ENCODE measurements at places on chromosomes 4 and X. TPM values are rescaled to one million over a fixed set of nuclear protein-coding genes. Genes with fewer than 3 reads are reported as not detected.
A peak's percentile ranks its signal among the peaks of the same experiment; 100 is the strongest.

DNA sequence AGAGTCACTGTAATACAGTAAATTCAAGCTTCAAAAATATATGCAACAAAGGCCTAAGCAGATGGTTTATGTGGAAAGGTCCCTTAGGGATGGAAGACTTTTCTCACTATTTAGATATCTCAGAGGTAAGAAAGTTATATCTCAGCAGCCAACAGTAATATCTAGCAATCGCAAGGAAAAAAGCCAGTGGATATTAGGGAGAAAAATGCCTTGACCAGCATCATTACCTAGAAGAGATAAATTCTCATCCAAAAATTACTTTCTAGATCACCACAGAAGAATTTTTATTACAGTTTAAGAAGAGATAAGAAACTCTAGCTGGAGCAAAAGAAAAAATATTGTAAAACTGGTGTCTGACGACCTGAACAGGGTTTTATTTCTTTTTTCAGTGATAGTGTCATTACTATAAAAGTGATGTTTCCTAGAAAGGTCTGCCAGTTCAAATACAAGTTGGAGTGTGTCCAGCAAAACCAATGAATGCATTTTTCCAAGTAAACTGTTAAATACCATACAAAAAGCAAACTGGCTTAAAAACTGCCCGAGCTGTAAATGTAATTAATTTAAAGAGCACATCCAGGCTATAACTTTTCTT lies 100.0 kb downstream of the ATP11C start:
- H3K27ac ChIP-seq = no peak overlapping the region
- DNase-seq = no peak
- H3K4me3 ChIP-seq = no peak overlapping the region
- H3K4me1 ChIP-seq = peaks cover 42% of the 10 kb centered on the region
- H3K36me3 ChIP-seq = no peaks in the 10 kb centered on the region
- H3K27me3 ChIP-seq = no peaks in the 10 kb centered on the region

DNA sequence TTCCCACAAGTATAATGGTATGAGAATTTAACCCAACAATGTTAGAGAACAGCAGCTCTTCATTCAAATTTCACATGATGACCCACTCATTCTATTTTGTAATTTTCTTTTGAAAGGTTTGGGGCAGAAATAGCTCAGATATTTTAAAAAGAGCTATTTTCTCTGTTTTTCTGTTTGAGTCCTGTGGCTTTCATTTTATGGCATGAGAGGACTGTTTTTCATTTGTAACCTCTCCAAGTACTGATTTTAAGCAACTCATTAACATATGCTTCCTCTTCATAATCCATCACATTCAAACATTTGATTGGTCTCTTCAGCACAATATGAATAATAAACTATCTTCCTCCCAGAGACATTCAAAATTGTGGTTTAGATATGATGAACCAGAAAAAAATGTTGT lies 129.0 kb upstream of the TEX13A start:
- H3K4me3 ChIP-seq = no peak overlapping the region
- H3K27ac ChIP-seq = no peak overlapping the region
- no peak for DNase-seq
- no peaks in the 10 kb centered on the region for H3K4me1 ChIP-seq
- no peaks in the 10 kb centered on the region for H3K27me3 ChIP-seq

ARMCX4 gene
- total RNA-seq = 13.4 TPM

DNA sequence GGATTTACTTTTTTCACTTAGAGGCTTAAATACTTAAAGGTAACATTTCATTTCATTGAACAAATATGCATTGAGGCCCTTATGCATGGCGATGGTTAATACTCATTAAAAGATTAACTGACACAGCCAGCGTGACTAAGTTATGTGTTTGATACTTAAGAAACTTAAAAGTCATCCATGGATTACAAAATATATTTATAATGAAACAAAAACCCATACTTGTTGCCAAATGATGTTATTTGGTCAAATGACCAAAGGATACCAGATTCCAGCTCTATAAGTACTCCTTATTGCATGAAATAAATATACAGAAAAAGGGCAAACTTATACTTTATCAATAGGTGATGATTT lies 26.7 kb downstream of the ZNF330 start:
- H3K36me3 ChIP-seq = no peaks in the 10 kb centered on the region
- H3K27ac ChIP-seq = no peak overlapping the region
- no peak for DNase-seq

DNA sequence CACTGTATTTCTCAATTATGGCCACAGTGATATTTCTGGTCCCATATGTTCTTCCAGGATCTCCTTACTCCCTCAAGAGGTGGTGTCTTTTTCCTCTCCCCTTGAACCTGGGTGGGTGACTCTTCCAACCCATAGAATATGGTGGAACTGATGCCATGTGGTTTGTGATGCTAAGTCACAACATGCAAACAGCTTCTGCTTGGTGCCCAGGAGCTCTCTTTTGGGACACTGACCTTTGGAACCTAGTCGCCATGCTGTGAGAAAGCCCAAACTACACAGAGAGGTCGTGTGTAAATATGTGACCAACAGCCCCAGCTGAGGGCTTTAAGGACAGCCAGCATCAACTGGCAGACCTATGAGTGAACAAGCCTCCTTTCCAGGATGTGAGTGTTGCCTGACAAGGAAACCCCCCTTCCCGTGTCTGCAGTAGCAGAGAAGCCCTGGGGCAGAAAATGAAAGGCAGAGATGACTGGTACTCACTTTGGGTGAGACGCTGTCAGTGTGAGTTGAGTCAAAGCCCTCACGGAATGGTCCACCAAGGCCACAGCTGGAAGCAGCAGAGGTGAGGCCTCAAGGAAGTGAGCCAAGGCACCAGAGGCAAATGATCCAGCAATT lies 223.4 kb downstream of the BCOR start:
- DNase-seq = no peak
- H3K27ac ChIP-seq = no peak overlapping the region
- no peaks in the 10 kb centered on the region for H3K4me1 ChIP-seq
- no peaks in the 10 kb centered on the region for H3K27me3 ChIP-seq
- H3K4me3 ChIP-seq = no peak overlapping the region

- no peak for DNase-seq
- no peak overlapping the region for H3K27ac ChIP-seq
- no peaks in the 10 kb centered on the region for H3K27me3 ChIP-seq
- no peaks in the 10 kb centered on the region for H3K4me1 ChIP-seq
These were observed 71.0 kb downstream of the RELL1 start for GRCh38 chr4:37615059-37615719.

HAND2 gene
- total RNA-seq = 25.7 TPM

- H3K4me3 ChIP-seq = peak within 1 kb of the TSS; percentile 42
- no peaks in the 10 kb centered on the region for H3K4me1 ChIP-seq
- H3K27me3 ChIP-seq = no peaks in the 10 kb centered on the region
These were observed at the start of gene BEX1 for GRCh38 chrX:103063918-103064434. BEX1 (minus strand) TSS chrX:103064171; CDS start chrX:103063274, 897 bp downstream.

DNA sequence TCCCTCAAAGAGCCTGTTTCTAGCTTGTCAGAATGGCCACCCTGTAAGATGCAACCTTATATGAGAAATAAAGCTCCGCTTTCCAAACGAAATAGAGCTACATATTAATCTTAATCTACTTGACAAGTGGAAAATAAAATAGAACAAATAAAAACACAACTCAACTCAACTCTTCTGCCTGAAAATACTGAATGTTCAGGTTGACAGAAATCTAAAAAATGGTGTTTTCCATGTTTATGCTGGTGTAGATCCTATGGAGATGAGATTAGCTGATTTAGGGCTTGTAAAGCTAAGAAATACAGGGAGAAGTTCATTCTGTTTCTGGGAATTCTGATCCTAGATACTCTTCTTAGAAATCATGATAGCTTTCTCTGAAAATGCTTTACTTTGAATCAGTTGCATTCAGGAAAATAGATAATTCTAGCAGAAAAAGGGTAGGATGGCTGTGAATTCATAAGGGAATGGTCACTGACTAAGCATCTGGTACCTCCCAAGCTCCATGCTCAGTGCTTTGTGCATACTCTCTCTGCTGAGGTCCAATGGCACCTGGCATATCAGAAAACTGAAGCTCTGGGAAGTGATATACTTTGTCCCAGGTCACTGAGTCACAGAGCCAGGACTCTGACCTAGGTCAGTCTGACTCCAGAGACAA lies 89.2 kb upstream of the EXOC1L start:
- DNase-seq = no peak
- H3K27ac ChIP-seq = no peak overlapping the region
- no peaks in the 10 kb centered on the region for H3K4me1 ChIP-seq

VSIG4 gene
- total RNA-seq = 154 TPM

GRCh38 chrX:113522814-113523213 lies 682.2 kb upstream of the AMOT start:
- no peaks in the 10 kb centered on the region for H3K36me3 ChIP-seq
- no peaks in the 10 kb centered on the region for H3K4me1 ChIP-seq

DNA sequence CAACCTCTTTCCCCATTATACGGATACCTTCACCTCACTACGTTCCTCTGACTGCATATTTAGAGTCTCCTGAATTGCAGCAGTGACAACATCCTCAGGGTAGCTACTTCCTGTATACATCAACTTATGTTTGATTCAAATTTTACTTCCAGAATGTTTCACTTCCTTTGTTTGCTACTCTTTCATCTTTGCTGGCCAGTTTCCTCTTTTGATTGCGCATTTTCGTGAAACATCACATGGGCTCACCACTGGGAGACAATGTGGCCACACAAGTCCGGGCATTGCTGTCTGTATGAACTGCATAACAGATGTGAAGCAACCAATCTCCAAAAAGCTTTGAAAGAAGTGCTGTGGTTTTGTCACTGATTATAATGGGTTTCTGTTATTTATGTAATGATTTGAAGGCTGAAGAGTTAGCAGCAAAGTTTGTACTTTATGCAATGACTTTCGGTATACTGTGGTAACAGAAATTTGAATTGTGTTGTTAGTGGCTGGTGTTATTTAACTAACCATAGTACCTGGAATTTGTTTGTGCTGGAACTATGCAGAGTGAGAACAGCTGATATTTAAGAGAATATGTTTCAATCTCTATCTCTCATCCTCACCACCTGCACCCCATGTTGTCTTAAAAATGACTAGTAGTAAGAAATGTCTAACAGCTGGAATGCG lies 7.4 kb downstream of the SNCA start:
- no peak overlapping the region for H3K27ac ChIP-seq
- H3K36me3 ChIP-seq = no peaks in the 10 kb centered on the region
- H3K4me1 ChIP-seq = no peaks in the 10 kb centered on the region
- DNase-seq = no peak

BCAP31 gene
- total RNA-seq = 82.7 TPM

SPP1 gene
- 22.1 TPM for total RNA-seq
